ENCODE measurements at places on chromosomes 11 and 22. TPM values are rescaled to one million over a fixed set of nuclear protein-coding genes. Genes with fewer than 3 reads are reported as not detected.
A peak's percentile ranks its signal among the peaks of the same experiment; 100 is the strongest.

- DNase-seq, result no peak
These were observed 822.9 kb downstream of the BRD1 start for GRCh38 chr22:49004484-49005399.

Gene GGTLC3
- 0.24 TPM for total RNA-seq

- DNase-seq, result no peak
These were observed 496 bp downstream of the EHBP1L1 start for GRCh38 chr11:65576232-65576866.

Gene DBX1
- total RNA-seq, result 2.5 TPM

DNA sequence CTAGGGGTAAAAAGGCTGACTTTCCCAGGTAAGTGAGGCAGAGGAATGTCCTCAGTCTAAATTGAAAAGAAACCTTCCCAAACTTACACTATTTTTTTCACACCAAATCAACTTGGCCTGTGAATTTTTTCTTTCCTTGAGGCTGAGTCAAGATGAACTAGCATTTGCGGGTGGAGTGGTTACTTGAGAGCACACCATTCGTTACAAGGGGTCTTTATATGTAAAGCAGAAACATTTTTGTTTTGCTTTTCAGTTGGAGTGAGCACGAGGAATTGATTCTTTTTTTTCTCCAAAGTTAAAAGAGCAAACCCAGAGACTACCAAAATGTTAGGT lies 36.4 kb downstream of the MAML2 start:
- no peak for DNase-seq

Gene GLYAT
- total RNA-seq, result not detected

Gene POLR2L
- 344 TPM for total RNA-seq

Gene APOL3
- not detected for total RNA-seq

GRCh38 chr11:65403607-65404121 lies 17.2 kb downstream of the FRMD8 start:
- DNase-seq, result no peak

- no peak for DNase-seq
These were observed 15.3 kb downstream of the BPIFC start for GRCh38 chr22:32448980-32449379.

DNA sequence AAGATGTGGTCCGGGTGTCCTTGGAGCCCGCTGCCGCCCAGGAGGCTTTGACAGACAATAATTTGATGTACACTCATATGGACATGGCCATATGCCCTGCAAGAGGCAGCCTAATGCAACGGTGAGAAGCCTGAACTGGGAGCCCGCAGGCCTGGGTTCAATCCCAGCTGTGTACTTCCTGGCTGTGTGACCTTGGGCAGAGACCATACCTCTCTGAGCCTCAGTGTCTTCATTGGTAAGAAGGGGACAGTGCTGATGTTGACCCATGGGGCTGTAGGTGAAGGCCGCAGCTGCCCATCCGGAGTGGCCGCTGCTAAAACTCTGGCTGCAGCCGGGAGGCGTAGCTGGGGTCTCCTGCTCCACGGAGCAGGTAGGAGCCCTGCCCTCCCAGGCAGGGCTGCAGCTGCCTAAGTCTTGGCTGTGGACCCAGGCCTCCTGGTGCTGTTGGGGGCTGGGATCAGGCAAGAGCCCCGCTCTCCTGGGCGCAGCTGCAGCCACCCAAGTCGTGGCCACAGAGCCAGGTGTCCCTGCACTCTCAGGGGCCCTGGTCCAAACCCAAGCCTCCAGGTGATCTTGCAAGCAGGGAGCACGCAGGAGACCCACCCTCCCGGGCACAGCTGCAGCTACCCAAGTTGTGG lies 8.9 kb downstream of the IL2RB start:
- DNase-seq, result no peak

Gene CAPN5
- total RNA-seq, result 4.5 TPM

Gene MS4A12
- total RNA-seq, result not detected

DNA sequence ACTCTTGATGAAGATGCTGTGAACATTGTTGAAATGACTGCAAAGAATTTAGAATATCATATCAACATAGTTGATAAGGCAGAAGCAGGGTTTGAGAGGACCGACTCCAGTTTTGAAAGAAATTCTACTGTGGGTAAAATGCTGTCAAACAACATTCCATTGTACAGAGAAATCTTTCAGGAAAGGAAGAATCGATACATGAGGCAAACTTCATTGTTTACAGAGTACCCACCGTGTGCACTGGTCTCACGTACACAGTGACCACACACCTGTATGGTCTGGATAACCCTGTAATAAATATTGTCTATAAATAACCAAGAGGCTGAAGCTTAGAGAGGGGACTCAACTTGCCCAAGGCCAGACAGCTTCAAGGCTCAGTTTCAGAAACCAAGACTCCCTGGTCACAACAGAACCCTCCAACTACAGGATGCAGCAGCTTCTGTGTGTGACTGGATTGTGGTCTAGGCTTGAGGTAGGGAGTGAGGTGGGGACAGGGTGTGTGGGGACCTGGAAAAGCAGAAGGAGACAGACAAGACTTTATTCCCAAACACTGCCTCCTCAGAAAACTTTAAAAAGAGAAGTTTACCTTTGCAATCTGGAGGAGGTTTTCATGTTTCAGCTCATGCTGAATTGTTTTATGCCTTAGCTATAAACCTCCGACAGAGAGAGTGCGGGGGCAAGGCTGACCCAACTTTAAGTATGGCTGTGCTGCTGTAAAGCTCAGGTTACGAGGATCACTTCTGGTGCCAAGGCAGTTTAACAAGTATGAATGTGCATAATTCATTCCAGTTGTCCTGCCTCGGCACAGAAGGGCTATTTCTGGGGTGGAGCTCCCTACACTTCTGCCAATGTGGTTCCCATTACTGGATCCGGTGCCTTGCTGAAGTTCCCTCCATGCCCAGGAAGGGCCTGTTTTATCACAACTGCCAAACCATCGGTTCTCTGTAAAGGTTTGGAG lies 372.6 kb upstream of the NARS2 start:
- no peak for DNase-seq

GRCh38 chr11:102012946-102013345 lies 34.3 kb upstream of the CFAP300 start:
- no peak for DNase-seq

- DNase-seq, result peak; percentile 98
These were observed 22.4 kb upstream of the FLRT1 start for GRCh38 chr11:64013141-64013896.

DNA sequence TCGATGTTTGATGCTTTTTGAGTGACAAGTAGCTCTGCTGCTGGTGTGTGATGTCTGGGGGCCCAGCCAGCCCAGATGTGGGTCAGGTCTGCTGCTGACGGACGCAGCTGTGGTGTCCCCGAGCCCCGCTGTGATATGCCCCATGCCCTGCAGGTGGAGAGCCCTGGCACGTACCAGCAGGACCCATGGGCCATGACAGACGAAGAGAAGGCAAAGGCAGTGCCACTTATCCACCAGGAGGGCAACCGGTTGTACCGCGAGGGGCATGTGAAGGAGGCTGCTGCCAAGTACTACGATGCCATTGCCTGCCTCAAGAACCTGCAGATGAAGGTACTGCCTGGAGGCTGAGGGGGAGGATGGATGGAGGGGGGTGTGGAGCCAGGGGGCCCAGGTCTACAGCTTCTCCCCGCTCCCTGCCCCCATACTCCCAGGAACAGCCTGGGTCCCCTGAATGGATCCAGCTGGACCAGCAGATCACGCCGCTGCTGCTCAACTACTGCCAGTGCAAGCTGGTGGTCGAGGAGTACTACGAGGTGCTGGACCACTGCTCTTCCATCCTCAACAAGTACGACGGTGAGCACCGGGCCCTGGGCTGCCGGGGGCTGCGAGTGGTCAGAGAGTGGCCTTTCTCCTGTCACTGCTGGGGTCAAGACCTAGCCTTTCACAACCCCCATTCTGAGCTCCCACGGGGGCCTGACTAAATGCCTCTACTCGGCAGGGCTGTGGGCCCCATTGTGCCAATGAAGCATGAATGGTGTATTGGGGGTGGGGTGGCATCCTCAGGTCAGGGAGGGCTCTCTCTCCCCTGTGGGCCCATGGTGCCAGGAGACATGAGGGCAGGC lies 7.3 kb downstream of the AIP start:
- DNase-seq, result no peak

GRCh38 chr11:57751676-57752253 lies at the start of gene BTBD18:
TSS of gene BTBD18 (minus strand) at chr11:57751819. CDS start at chr11:57751188, 631 bp downstream.
- DNase-seq, result peak; percentile 46

Gene UBQLNL
- total RNA-seq, result not detected

- peak; percentile 39 for DNase-seq
These were observed 109.7 kb upstream of the GALNT18 start for GRCh38 chr11:11731311-11732083.

DNA sequence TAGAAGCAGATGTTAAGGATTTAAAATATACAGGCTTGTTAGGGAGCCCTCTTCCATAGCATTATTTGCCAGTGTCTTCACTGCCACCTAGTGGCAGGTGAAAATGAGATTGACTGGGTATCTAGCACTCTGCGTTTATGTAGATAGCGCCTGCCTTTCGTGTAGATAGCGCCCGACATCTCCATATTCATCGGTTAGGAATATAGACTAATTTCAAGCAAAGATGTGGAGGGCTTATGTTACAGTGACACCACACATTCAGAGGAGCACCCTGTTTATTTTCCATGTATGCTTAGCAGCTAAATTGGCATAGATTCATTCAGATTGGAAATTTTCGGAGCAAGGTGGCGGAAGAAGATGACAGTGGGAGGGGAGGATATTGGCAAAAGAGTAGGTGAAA lies 72.0 kb downstream of the SLC5A12 start:
- peak; percentile 83 for DNase-seq

DNA sequence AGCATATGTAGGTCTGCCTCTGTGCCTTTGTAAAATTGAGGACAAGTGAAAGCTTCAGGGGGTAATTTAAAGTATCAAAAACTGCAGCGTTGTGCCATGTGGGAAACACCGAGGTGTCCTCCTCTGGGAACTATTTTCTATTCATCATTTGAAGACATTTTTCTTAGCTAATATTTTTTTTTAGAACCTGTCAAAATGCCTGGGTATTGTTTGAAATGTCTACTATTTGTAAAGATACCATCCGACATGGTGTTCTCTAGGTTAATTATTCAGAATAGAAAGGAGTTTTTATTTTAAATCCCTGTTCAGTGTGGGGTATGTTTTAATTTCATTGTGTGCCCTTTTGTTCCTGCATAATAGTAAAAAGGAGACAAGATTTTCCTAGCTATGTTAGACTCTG lies 490.8 kb downstream of the NELL1 start:
- no peak for DNase-seq

GRCh38 chr22:24427500-24428164 lies at the start of gene ADORA2A:
TSS of gene ADORA2A (plus strand) at chr22:24427599. CDS start at chr22:24433405, 5,806 bp downstream.
- DNase-seq, result no peak

DNA sequence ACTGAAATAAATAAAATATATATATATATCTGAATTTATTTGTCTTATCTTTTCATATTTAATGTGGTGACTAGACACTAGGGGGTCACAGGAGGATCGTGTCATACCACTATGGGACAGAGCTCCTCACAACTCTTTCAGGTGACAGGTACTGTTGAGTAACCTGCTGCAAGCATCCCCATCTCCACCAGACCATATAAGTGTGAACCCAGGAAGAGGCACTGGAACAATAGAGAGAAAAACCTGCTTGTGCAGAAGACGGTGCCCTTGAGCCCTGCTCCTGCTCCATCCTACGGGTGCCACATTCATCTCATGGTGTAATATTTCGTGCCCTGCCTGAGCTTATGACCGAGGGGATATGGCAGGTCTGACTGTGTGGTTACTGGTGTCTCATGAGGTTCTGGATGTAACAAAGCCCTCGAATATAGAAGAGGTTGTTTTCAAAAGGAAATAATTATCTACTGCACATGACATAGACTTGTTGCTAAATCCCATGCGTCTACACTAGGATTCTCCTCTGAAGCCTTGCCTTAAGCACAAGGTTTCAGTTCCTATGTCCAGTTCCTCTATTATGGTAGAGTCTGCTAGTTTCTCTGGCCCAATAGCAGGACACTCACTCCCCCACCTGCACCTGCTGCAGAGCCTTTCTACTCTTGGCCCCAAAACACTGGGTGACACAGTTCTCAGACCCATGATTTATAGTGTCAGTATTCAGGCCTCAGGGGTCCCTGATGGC lies 70.4 kb downstream of the GGTLC2 start:
- no peak for DNase-seq

Gene NLRP10
- not detected for total RNA-seq

Gene RCE1
- total RNA-seq, result 20.3 TPM

DNA sequence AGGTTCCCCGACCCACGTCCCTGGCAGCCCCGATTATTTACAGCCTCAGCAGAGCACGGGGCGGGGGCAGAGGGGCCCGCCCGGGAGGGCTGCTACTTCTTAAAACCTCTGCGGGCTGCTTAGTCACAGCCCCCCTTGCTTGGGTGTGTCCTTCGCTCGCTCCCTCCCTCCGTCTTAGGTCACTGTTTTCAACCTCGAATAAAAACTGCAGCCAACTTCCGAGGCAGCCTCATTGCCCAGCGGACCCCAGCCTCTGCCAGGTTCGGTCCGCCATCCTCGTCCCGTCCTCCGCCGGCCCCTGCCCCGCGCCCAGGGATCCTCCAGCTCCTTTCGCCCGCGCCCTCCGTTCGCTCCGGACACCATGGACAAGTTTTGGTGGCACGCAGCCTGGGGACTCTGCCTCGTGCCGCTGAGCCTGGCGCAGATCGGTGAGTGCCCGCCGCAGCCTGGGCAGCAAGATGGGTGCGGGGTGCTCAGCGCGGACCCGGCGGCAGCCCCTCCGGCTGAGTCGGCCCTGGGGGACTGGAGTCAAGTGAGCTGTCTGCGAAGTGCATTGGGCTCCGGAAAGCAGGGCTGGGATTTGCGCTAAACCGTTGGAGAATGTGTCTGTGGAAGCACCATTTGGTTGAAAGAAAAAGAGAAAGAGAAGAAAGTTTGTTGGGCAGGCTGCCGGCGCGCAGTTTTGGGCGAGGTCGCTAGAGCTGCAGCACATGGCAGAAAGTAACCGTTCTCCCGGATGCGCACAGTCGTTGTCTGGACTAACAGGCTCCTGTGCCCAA lies at the start of gene CD44:
CD44 (plus strand) TSS at position 229 of the 779 bp plus-strand sequence; CDS start at position 362, 133 bp downstream.
- no peak for DNase-seq

DNA sequence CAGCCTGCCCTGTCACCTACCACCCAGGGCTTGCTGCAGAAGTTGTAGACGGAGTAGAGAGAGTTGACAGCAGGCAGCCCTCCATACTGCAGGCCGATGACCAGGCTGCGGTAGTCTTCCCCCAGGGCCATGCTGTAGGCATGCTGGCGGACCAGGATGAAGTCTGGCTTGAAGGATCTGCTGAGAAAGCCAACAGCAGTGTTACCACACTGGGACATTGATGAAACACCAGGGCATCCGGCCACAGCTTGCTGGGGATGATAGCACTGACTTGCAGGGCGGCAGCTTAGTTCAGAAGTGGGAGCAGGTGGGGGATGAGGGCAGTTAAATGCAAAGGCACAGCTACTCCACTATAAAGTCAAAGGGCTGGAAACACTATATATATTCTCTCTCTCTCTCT lies 67.4 kb downstream of the TIMP3 start:
- DNase-seq, result no peak

Gene ZBTB16
- total RNA-seq, result not detected

GRCh38 chr11:122517403-122518379 lies 137.8 kb upstream of the UBASH3B start:
- DNase-seq, result no peak

Gene OR10AG1
- total RNA-seq, result not detected

Gene KRTAP5-10
- not detected for total RNA-seq

Measured in SJCRH30 (cell line).